ENCODE measurements at places on chromosomes 3 and 15. TPM values are rescaled to one million over a fixed set of nuclear protein-coding genes. Genes with fewer than 3 reads are reported as not detected.

Gene HIGD2B
- not detected for total RNA-seq

Gene GPR27
- total RNA-seq, result 1.0 TPM

Gene TMEM207
- total RNA-seq, result not detected

Gene AQP9
- total RNA-seq, result not detected

Gene SI
- not detected for total RNA-seq

Gene GHSR
- not detected for total RNA-seq

Gene TNK2
- 139 TPM for total RNA-seq

Gene CADPS
- total RNA-seq, result not detected

DNA sequence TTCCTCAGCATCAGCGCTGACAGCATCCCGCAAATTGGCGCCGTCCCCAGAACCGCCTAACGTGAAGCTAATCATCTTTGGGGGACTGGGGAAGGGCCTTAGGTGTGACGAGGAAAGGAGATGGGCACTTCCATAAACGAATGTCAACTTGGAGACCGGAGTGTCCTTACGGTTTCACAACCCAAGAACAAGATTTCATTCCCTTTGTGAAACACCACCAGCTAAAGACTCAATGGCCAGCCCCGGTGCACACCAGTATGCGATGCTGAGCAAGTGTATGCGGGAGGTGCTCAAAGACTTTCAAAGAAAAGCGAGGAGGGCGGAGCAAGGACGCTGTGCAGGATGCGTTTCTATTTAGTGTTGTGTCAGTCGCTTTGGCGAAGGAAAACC, 759 bp upstream of the TTBK2 start:
- DNase-seq, result peak; percentile 66

GRCh38 chr3:173216063-173216462, 75.0 kb upstream of the SPATA16 start:
- no peak for DNase-seq

GRCh38 chr3:190566043-190566933, 52.4 kb downstream of the IL1RAP start:
- DNase-seq, result no peak

DNA sequence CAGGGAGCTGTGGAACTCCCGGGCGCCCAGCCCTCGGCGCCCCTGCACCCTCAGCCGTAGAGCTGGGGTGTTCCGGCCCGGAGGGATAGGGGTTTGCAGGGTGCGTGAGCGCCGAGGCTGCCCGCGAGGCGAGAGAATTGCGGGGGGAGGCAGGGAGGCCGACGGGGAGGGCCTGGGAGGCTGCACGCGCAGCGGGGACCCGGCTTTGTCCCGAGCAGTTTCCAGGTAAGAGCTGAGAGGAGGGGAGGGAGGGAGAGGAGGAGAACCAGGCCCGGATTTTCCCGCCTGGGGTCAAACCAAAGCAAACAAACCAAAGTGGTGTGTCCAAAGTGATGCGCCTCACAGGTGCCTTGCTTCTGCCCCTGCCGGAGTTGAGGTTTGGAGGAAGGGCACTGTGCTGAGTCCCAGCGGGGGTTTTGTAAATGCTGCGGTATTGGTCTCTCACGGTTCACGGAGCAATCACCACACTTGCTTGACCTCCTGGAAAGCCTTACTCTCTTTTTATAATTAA, 146.4 kb downstream of the TJP1 start:
- no peak for DNase-seq

DNA sequence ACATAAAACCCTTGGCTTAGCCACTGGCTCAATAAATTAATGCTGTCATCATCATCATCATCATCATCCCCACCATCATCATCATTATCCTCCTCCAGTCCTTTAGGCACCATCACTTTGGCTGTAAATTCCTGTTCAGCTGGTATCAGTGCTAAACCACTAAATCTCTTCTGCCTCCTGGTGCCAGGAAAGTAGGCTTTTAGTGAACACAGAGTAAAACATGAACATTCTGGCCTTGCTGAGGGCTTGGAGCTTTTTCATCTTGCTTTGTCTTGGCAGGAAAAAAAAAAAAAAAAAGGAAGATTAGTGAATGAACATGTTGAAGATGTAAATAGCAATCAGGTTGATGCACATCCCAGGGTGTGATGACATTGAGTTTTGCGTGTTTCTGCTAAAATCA, 67.3 kb upstream of the EIF1B start:
- no peak for DNase-seq

DNA sequence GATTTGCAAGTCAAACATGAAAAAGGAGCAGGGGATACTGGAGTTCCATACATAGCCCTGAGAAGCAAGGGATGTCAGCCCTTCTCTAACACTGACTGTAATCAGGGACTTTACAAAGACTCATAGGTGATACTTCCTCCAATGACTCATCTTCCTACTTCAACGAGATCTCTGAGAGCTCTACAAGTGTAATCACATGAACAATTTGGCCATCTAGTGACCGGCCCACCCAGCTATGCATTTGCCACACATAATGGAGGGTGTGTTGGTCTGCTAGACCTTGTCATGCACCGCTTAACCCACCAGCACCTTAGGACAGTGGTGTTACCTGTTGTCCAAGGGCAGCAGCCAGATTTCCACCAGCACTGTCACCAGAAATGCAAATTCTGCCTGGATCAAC, 75.3 kb downstream of the NCEH1 start:
- DNase-seq, result peak; percentile 20

DNA sequence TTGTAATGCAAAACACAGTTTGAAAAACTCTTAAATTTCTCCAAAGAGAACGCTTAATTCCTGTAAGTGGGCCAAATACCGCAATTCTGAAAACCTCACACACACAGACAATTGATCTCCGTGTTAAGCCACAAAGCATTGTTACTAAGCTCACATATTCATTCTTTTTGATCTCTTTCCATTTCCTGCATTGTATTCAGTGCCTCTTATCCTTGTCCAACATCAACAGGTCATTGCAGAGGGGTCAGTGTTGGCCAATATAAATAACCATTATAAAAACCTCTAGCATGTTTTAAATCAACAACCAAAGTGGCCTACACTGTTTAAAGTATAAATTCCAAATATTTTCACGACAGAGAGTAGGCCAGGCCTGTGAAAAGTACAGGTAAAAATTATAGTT, 171.1 kb downstream of the PDZRN3 start:
- no peak for DNase-seq

- DNase-seq, result no peak
These were observed 10.2 kb downstream of the C3orf20 start for GRCh38 chr3:14685179-14685578.

DNA sequence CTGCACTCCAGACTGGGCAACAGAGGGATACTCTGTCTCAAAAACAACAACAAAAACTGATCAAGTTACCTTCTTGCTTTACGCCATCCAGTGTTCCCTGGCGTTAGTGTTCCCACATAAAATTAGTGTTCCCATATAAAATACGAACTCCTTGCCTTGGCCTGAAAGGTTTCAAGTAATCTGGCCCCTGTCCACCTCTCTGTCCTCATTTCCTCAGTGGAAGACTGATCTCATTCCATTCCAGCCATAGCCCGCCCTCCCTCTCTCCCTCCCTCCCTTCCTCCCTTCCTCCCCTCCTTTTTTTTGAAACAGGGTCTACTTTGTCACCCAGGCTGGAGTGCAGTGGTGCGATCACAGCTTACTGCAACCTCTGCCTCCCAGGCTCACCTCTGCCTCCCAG, 2.8 kb upstream of the CAND2 start:
- DNase-seq, result no peak

DNA sequence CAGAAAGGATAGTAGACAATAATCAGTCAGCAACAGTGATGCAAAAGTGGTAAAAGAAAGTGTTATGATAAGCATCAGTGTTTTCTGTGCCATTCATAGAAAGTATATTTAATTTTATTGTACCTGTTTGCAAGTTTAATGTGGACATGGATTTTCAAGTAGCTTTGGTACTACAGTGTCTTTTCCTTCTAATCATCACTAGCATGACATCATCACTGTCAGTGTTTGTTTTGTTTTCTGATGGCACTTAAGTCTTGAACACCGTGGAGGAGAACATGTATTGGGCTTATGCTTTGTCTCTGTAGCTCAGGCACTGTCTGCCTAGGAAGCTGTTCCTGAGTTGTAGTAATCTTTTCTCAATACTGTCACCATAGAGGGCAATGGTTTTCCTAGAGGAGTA, 41.9 kb downstream of the SETD5 start:
- no peak for DNase-seq
